ENCODE measurements at places on chromosomes 3 and 15.

DNA sequence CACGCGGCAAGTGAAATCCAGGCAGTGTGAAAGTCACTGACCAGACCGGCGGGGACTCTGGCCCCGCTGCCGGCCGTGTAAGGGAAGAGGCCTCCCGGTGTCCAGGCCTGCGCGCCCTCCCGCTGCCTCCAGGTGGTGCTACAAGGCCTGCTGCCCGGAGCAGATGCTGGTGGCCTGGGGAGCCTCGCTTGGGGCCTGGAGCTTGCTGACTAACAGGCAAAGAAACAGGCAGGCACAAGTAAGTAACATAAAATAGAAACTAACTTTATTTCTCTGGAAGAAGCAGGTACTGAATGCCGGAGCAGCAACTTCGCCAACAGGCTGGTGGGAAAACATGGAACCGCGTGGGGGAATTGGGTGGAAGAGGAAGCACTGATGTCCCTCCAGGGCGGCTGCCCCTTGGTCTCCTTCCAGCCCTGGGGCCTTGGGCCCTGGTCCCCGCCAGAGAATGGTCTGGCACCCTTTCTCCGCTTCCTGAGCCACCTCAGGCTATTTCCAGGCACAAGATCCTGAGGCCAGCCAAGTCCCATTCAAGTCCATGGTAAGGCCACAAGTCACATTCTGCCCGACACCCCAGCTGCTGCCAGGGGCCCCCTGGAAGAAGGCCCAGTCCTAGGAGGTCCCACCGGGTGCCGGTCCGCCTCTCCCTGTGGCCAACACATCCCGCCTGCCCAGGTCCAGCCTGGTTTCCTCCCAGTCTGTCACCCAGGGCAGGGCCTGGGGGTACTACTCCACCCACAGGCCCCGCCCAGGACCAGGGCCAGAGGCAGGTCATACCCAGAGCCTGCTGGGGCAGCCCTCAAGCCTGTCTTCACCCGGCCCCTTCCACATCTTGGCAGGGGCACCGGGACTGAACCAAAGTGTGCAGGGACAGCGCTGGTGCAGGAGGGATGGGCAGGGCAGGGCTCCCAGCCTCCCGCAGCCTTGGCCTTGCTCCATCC is 45.0 kb downstream of the TNK2 start:
- peak; percentile 96 for DNase-seq

DNA sequence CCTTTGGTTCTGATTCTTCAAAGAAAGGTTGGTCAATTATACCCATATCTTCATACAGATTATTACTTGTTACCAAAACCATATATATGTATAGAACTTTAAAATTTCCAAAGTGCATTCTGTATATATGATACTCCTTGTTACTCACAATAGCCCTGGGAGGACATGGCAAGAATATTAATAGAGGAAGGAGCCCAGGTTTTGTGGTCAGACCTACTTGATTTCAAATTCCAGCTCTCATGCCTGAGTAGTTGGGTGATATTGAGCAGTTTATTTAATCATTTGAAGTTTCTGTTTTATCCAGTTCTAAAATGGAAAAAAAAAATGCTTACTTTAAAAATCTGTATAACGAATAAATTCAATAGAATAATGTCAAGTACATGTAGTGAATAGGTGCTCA is 2.5 kb downstream of the IL1RAP start:
- DNase-seq: no peak

- DNase-seq: no peak
Observed at GRCh38 chr3:153704115-153704514, 417.1 kb upstream of the ARHGEF26 start.

DNA sequence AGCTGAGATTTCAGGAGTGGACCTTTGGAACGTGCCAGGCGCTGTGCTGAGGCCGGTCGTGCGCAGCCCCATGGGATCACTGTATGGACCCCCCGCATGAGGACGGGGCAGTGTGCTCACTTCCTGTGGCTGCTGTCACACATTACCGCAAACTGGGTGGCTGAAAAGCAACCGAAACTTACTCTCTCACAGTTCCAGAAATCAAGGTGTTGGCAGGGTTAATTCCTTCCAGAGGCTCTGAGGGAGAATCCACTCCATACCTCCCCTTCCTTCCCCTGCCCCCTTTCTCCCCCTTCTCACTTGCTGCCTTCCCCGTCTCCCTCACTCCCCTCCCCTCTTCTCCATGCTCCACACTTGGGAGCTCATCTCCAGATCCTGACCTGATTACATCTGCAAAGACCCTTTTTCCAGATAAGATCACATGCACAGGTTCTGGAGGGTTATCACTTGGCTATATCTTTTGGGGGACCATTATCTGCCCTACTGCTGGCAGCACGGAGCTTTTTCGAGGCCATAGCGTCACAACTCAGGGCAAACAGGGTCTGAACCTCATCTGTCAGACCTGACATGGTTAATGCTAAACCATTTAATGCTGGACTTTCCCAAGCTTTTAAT is 41.2 kb downstream of the KLF13 start:
- DNase-seq: no peak

All from islet precursor cell (in vitro differentiated cells).